ENCODE measurements at places on chromosomes 1 and 21.

DNA sequence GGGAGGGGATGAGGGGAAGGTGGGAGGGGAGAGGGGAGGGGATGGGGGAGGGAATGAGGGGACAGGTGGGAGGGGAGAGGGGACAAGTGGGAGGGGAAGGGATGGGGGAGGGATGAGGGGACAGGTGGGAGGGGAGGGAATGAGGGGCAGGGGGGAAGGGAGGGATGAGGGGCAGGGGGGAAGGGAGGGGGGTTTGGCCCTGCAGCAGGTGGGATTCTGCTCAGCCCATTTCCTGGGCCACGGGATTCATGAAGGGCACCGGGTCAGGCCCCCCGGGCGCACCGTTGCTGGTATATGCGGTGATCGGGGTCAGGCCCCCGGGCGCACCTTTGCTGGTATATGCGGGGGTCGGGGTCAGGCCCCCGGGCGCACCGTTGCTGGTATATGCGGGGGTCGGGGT lies 15.1 kb upstream of the SAMD11 start:
- DNase-seq, result no peak

- DNase-seq, result no peak
These were observed 14.0 kb downstream of the ETS2 start for GRCh38 chr21:38819719-38820159.

DNA sequence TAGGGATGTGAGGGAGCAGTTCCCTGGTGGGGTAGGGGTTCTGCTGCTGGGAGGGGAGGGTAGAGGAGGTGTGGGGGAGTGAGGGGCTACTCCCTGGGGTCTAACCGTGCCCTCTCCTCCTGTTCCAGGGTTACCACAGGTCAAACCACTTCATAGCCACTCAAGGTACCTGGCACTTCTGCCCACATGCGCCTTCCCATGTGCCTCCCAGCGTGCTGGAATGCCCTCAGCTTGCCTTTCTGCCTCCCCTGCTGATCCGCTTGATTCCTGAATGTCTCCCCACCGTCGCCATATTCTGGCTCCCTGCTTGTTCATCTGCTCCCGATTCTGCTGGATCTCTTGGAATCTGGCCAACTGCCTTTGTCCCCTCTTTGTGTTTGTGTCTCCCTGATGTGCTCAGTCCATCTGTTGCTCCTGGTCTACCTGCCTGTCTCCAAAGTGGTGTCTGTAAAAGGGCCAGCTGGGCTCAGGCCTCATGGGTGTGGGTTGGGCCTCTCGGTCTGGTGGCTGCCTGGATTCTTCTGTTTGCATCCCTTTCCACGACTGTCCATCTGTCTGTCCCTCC lies 74.4 kb downstream of the PTPRU start:
- DNase-seq, result peak; percentile 59

GRCh38 chr1:156069490-156070455 lies 8.8 kb downstream of the RAB25 start:
- no peak for DNase-seq

Data from cerebellar cortex (tissue), 1 donor.